ENCODE measurements at places on chromosomes 2 and 18.

- no peak for DNase-seq
Measured at GRCh38 chr2:113190871-113191270, 17.1 kb downstream of the PSD4 start.

- no peak for DNase-seq
Measured at GRCh38 chr2:15939556-15939853, 845 bp upstream of the MYCN start.

GRCh38 chr2:229096409-229097066 is 174.5 kb downstream of the PID1 start:
- no peak for DNase-seq

DNA sequence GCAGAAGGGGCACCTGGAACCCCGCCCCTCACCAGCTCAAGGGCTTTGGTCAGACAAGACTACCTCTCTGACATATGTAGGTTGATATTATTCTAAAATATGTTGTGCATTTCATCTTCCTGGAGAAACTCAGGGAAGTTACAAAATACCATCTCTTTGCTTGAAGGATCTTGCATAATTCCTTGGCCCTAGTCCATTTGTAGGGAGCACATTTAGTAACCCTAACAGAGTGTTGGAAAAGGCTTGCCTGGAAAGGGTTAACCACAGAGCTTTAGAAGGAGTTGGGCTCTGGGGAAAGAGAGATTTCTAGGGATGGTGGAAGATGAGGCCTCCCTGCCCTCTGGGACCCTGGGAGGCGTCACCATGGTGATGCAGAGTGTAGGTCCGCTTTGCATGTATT is 143.0 kb upstream of the SLC1A4 start:
- no peak for DNase-seq

GRCh38 chr2:121489284-121489683 is 41.4 kb upstream of the RNU4ATAC start:
- DNase-seq: no peak

DNA sequence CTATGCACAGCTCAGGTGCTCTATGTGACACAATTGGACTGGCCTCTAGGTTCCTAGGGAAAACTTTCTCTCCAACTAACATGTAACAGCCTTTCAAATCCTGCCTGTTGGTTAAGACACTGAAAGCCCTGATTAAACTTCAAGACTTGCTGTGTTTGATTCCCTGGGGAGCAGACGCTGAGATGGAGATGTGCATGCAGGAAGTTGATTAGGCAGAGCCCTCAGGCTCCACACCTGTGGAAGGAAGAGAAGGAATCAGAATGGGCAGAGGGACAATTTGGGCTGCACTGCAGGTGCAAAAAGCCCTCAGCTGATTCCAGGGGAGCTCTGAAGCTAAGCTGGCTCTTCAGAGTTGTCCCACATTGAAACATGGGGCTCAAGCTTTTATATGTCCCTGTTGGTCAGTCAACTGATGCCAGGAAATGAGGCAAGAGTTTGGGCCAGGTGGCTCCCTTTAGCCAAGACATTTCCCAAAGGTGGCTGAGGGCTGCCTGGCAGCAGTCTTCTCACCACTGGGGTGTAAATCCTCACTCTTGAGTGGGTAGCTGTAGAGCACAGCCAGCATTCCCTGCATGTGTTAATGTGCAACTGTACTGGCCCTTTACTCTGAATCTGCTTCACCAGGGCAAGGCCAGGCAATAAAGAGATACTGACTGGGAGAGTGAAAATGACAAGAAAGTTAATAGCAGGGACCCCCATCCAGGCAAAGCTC is 199.5 kb upstream of the DDX18 start:
- no peak for DNase-seq

GRCh38 chr2:39724828-39725144 is 54.3 kb downstream of the THUMPD2 start:
- no peak for DNase-seq

DNA sequence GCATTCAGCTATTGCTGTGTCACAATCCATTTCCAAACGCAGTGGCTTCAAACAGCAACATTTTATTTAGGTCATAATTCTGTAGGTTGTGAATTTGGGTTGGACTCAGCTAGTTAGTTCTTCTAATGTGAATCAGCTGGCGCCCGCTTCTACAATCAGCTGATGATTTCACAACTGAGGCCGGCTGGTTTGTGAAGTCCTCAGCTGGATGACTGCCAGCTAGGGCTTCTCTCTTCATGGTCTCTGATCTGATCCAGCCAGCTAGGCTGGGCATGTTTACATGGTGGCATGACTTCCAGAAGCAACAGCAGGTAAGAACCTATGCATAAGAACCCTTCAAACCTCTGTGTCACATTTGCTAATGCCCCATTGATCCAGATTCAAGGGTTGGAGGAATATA is 172.0 kb downstream of the SLC4A10 start:
- DNase-seq: no peak

DNA sequence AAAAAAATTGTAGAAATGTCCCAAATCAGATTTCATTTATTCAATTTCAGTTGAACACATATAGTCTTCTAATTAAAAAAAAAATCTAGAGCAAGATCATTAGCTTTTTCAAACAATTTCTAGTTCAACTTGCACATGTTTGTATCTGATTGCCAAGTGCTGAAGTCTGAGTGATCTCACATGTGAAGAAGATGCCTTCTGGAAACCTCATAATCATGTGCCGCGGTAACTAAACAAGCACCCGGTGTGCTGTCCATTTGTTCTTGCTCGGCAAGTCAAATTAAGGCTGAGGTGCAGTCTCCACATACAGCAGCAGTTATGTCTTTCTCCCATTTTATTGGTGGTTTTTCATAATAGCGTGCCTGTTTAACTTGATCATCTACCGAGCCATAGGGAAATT is 18.7 kb downstream of the CABLES1 start:
- DNase-seq: no peak

GRCh38 chr2:69779258-69780001 is 37.5 kb downstream of the ANXA4 start:
- DNase-seq: no peak

- DNase-seq: no peak
Measured at GRCh38 chr2:31049916-31050588, 88.2 kb downstream of the GALNT14 start.

DNA sequence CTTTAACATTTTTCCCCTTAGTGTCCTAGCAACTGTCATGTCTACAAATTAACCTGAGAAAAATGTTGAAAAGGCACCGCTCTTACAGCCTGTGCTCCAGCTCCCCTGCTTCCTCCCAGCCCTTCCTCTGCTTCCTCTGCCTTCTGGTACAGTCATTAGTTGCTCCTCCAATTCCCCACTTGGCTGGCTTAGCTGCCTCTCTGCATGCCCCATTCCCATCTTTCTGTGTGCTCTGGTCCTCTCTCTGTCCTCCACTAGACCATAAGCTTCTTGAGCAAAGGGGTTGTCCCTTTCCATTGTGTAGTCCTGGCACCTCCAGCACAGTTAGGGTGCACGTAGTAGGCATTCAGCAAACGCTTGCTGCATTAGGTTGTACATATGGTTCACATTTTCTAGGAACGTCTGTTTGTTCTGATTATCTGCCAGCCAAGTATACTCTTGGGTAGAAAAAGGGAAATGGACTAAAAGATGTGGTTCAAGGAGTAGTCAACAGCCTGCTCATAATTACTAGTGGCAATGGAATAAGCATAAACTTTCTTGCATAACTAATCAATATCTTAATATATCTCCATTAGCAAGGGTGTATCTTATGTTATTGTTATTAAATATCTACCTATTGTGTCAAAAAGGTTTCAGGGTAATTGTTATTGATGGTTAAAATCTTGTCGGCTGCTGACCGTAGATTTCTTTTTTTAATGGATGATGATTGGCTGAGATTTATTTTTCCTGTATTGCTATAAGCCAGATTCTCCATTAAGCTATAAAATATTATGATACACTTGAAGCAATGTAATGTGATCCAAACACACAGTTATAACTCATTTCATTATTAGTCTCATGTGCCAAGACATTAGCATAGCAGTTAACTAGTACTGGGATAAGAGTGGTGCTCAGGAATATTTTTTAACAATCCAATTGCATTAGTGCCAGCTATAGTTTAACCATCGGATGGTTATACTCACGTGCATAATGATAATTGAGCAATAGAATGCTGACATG is 340.1 kb downstream of the SLC4A3 start:
- DNase-seq: no peak

GRCh38 chr2:10914272-10914693 is 2.5 kb downstream of the KCNF1 start:
- DNase-seq: no peak

GRCh38 chr2:3578987-3579386 is 3.9 kb downstream of the RPS7 start:
- no peak for DNase-seq

DNA sequence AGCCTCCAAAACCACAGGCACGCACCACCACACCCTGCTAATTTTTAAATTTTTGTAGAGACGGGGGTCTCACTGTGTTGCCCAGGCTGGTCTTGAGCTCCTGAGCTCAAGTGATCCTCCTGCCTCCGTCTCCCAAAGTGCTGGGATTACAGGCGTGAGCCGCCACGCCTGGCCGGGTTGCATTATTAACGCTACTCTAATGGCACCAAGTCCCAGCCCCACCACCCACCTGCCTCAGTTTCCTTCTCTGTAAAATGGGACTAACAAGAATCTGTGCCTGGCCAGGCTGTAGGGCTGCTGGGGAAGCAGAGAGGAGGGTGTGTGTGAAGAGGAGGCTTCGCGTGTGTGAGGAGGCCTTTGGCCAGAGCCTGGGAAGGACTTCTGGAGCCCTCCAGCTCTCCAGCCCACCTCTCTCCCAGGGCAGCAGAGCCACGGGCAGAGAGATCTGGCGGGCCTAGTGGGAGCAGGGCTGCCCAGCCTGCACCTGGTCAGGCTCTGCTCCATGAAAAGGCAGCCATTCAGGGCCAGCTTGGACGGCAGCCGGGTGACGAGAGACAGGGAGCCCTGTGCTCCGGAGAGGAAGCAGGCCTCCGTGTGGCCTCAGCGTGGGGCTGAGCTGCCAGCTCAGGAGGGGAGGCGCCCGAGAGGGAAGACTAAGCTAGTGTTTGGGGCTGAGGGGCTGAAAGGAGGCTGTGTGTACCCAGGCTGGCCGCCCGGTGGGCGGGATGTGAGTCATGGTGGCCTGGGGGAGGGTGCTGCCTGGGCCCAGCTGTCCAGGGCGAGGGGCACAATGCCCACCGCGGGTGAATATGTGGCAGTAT is 7.4 kb upstream of the B3GNT7 start:
- DNase-seq: no peak

DNA sequence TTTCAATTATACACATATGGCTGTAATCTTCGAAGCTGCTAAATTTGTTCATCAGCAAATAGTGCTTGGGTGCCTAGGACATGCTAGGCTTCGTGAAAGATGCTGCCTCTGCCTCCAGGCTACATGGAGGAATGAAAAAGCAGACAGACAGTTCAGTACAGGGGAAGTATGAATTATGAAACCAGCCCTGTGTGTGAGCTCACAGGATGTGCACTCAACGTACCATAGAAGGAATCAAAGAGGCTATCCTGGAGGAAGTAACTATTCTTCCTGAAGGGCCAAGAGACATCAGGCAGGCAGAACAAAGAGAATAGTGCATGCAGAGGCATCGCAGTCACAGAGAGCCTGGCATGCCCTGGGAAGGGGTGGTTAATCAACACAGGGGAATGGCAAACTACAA is 61.4 kb downstream of the DYM start:
- no peak for DNase-seq

DNA sequence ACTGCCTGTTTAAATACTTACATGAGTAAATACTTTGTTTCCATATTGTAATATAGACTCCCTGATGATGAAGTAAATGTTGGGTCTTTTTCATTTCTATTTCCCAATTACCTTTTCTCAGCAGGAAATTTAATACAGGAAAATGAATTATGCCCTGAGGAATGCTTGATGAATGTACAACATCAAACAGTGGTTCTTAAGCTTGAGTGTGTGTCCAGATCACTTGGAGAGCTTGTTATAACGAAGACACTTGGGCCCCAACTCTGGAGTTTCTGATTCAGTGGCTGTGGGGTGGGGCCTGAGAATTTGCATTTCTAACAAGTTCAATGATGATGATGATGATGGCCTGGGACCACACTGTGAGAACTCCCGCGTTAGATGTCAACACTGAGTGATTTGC is 7.1 kb upstream of the ME2 start:
- no peak for DNase-seq

DNA sequence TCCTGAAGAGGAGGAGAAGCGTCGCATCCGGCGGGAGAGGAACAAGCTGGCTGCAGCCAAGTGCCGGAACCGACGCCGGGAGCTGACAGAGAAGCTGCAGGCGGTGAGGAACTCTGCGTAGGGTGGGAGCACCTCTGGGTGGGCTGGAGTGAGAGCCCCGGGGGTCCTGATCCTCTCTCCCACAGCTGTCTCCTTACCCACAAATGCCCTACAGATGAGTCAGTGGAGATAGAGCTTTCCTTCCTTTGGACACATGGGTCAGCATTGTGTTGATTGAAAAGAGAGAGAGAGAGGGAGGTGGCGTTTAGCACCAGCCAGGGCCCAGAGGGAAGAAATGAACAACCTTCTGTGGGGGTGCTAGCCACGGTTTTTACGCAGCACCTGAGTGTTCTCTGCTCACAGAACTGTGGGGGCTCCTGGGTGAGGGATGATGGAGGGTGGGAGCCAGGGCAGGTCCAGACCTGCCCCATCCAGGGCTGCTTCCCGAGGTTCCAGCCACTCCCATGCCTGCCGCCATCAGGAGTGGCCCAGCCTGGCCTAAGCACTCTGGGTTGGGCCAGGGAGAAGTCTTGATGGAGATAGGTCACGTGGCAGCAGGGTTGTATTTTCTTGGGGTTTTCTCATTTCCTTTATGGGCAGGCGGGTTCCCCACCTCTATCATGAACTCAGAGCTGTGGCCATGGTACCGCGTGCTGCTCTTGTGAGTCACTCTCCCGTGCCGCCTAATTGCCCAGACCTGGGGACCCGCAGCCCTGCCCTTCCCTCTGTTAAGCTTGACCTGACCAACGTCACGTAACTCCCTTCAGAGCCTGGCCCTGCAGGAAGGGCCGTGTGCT is 16.3 kb downstream of the FOSL2 start:
- no peak for DNase-seq

DNA sequence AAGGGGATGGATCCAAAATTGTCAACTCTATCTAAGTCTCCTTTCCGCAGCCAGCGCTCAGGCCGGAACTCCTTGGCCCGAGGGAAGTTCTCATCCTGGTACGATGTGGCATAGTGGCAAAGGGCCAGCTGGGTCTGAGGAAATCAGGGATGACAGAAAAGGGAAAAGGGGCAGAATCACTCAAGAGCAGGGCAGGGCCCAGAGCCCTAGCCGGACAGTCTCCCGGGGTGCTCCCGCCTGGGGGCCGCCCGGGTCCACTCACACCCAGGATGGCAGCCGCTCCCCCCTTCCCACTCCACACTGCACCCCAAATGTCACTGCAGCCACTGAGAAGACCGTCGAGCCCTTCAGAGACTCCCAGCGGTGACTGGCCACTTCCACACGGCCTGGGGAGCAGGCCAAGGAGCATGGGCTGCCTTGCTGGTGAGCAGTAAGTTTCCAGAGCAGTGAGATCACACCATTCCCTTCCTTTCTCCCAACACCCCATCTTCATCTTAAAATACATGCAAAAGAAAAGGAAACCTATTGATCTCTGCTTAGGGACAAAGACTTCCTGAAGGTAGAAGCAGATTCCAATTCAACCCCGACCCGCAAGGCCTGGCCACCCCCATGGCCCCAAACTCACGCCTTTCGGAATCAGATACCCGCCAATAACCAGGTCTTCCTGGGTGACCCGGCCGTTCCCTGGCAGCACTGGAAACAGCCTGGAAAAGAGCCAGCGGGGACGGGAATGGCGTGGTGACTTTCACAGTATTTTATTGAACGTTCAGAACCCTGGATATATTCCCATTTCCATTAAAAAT is 26.7 kb downstream of the CYP27C1 start:
- DNase-seq: no peak

- no peak for DNase-seq
Measured at GRCh38 chr18:3055816-3056215, 42.9 kb upstream of the LPIN2 start.

GRCh38 chr2:145546091-145546490 is 1026.2 kb upstream of the ZEB2 start:
- no peak for DNase-seq
